DMS153 (cell line): ENCODE measurements at places on chromosomes 2 and 18.

DNA sequence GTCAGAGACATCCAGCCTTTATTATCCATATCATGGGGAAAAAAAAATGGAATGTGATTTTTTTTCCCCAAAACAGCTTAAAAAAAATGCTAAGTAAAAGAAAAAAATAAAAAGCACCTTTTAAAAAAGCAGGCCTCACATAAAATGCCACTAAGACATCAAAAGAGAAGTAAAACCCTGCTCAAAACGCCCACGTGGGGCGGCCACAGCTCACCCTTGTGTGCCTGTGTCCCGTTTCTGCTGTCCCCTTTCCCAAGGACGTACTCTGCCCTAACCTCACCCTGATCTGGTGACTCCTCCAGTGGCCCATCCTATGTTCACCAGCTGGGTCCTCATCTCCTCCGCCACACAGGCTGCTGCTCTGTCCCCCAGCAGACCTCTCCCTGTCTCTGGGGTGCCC lies 125.4 kb downstream of the NEDD4L start:
- no peak for DNase-seq

DNA sequence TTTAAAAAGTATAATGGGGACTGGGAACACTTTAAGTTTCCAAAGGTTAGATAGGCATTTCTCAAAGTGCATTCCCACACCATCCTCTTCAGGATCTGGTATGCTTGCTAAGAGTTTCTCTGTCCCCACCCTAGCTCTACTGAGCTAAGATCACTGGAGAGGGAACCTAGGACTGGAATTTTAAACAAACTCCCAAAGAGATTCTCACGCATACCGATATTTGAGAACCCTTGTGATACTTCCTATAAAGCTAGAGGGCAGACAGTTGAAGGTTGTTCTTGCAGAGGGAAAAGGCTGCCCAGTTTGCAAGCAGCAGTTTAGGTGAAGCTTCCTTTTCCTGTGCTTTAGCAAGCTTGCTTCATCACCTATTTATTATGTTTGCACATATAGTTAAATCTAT lies 3.6 kb downstream of the CNRIP1 start:
- no peak for DNase-seq

GRCh38 chr18:67508146-67508545 lies 8.4 kb downstream of the DSEL start:
- DNase-seq: no peak

GRCh38 chr2:200829258-200829655 lies 17.5 kb downstream of the BZW1 start:
- no peak for DNase-seq

DNA sequence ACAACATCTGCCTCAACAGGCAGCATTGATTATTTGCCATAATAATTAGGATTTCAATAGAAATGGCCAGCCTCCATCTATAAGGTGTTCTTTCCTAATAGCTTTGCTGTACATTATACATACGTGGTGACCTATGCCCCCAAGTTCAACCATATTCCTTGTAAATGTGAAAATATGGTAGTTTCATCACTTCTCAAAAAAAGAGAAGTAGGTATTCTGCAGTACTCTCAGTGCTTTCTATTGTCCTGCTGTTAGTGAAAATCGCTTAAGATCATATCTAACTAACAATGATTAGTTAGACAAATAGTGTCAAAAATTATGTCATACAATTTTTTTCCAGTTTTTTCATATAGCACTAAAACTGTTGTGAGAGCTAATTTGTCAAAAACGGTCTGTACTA lies 79.6 kb downstream of the SLC4A10 start:
- no peak for DNase-seq

DNA sequence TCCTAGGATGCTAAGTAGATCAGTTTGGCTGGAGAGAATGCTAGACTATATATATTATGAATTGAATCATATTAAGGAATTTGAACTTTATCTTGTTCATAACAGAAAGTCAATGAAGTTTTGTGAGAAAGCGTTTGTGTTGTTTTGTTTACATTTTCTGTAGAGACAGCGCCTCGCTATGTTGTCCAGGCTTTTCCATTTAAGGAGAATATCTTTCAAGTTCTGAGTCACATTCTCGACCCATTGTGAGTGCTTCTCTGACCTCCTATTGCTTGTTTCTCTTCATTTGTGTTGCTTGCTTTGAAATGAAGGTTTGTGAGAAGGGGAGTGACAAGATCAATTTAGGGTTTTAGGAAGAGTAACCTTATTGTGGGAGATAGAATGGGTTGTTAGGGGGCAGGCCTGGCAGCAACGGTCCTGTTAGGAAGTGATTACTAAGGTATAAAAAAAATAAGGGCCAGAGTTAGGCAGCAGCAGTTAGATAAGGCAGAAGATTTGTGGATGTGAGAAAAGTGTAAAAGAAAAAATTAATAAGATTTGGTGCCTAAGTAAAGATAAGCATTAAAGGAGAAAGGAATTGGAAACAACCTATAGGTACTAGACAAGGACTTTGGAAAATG lies 47.6 kb upstream of the ACVR1 start:
- no peak for DNase-seq

GRCh38 chr18:37313624-37314023 lies 252.0 kb downstream of the CELF4 start:
- no peak for DNase-seq

GRCh38 chr18:63511285-63511684 lies 30.9 kb upstream of the SERPINB12 start:
- DNase-seq: peak; percentile 12

GRCh38 chr18:42446195-42446594 lies 491.2 kb downstream of the PIK3C3 start:
- DNase-seq: no peak

DNA sequence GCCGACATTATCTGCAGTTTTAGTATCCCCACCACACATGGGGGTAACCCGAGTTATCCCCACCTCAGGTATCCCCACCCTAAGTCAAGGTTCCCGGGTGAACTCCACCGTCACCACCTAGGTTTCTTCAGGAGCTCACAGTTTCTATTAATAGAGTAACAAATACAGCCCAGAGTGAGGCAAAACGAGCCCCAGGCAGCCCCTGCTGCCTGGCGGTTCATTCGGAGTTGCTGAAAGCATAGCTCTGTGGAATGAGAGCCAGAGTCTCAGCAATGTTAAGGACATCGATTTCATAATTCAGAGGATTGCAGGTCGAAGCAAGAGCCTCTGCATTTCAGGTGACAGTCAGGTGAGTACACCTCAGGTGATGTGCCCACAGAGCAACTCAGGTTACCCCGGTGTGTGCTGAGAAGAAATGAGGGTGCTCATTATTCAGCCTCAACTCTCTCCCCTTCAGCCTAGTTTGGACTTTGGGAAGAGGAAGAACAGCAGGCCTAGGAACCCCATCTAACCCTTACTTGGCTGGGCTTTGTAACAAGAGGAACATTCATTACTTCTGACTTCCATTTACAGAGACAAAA lies 10.7 kb downstream of the SATB2 start:
- DNase-seq: no peak

- DNase-seq: peak; percentile 27
Observed at GRCh38 chr18:35467624-35468016, 30.1 kb downstream of the INO80C start.

GRCh38 chr2:122863532-122863931 lies 1108.1 kb downstream of the TSN start:
- DNase-seq: no peak

DNA sequence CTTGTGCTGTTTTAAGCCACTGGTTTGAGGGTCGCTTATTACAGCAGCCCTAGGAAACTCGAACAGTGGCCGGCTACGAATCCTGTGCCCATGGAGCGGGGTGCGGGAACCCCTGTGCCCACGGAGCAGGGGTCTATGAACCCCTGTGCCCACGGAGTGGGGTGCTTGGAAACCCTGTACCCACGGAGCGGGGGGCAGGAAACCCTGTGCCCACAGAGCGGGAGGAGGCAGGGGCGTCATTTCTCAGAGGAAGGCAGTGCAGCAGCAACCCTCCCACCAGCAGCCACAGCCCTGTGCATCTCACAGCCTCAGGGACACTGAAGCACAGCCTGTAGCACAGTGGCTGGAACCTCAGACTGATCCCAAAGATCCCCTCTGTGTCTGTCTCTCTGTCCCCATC lies 34.2 kb upstream of the GPC1 start:
- no peak for DNase-seq

DNA sequence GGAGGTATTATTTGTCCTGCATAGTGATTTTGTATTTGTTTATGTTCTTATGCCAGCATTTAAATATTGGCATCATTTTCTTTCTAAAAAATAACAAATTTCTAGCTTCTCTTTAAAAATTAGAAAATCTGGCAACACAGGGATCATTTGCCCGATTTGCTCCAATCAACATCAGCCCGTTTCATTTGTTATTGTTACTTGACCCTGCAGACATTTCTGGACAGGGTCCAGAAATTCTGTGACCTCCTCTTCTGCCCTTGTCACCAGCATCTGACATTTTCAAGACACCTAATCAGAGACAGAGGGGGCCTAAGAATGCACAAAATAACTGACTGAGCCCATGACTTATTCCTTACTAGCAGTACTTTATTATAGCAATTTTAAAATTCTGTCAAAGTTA lies 253.3 kb downstream of the MREG start:
- DNase-seq: no peak

DNA sequence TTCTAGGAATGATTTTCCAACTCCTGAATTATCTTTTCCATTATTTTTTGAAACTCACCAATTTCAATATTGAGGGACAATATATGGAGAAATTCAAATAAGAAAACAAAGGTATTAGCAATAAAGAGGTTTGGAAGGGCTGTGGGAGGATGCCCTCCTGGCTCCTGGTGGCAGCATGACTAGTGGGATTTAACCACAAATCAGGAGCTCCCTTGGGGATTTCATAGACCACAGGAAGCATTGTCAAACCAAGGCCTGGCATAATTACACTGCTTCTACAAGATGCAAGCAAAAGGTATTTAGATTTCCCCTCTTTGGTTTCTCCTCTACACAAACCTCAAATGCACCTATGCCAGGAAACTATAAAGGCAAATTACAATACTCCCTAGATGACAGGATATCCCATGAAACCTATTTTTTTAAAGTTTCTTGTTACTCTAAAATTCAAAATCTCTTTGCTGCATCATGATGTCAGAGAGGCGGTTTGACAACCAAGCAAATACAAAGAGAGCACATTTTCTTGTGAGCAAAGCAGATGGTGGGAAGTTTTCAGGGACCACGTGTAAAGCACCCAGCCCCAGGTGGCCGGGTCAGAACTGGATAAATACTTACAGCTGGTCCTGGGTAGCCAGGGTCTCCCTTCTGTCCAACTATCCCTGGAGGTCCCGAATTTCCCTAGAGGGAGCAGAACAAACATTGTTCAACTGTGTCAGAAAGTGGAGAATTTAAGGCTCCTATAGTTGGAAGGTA lies 67.9 kb downstream of the COL6A3 start:
- DNase-seq: peak; percentile 5

GRCh38 chr2:39228413-39229209 lies 15.2 kb downstream of the CDKL4 start:
- DNase-seq: no peak

DNA sequence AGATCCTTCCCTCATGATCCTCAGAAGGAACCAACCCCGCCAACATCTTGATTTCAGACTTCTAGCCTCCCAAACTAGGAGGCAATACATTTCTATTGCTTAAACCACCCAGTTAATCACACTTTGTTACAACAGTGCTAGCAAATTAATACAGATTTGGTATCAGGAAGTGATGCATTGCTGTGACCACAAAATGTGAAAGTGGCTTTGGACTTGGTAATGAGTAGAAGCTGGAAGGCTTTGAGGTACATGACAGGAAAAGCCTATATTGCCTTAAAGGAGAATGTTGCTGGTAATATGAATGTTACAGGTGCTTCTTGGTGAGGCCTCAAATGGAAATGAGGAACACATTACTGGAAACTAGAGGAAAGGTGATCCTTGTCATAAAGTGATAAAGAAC lies 260.3 kb downstream of the SATB2 start:
- DNase-seq: no peak

DNA sequence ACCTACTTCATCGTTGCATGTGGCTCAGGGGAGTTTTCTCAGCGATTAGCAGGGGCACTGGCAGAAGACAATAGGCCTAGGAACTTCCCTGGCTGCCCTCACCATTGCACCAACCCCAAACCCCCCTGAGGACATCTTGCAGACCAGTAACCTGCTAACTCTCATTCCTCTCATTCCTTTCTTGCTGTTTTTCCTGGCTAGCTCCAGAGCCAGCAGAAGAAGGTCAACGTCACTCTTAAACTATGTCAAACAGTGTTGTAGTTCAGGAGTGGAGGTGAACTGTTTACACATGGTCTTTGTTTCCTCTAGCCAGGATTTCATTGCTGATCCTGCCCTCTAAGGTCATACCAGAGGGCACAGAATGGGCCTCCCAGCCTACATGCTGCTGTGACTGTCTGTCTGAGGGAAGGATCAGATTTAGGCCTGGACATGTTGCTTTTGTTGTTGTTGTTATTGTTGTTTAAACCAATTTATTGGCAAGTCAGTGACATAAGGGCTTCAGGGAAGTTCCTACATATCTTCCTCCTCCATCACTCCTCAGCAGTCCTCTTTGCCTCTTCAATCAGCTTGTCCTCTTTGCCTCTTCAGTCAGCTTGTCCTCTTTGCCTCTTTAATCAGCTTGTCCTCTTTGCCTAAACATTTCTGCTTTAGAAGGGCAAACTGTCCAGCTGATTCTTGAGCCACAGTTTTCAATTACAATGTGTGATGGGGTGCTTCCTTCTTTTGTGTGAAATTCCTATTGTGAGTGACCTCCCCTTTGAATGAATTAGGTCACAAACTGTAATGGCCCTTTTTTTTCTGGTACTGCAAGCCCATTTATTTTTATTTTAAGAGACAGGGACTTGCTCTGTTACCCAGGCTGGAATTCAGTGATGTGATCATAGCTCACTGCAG lies 471.9 kb upstream of the TNP1 start:
- no peak for DNase-seq

DNA sequence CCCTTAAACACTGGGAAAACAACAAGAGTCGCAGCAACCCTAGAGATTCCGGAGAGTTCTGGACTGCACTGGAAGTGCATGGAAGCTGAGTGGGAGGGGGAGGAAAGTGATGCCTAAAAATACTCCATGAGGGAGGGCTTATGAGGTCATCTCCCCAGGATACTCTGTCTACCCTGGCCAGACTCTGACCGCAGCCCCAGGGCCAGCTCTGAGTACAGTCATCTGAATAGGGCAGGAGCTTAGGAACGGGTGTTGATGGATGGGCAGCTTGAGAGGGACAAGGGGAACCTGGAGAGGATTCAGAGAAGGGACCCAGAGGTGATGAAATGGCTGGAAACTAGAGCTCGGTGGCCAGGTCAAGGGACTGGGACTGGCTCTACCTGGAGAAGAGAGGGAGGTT lies 79.3 kb upstream of the IGFBP5 start:
- DNase-seq: no peak

GRCh38 chr18:22698711-22699110 lies 234.4 kb upstream of the RBBP8 start:
- DNase-seq: no peak

GRCh38 chr2:25314514-25315315 lies 27.0 kb downstream of the DNMT3A start:
- DNase-seq: peak; percentile 60

- DNase-seq: no peak
Observed at GRCh38 chr2:75459565-75460310, 101.0 kb downstream of the EVA1A start.

- DNase-seq: no peak
Observed at GRCh38 chr2:68435615-68436014, 31.5 kb downstream of the FBXO48 start.

GRCh38 chr2:24840962-24841945 lies 48.0 kb downstream of the CENPO start:
- no peak for DNase-seq

- DNase-seq: no peak
Observed at GRCh38 chr18:74082742-74083556, 64.7 kb downstream of the FBXO15 start.

- DNase-seq: no peak
Observed at GRCh38 chr2:23713351-23713750, 213.6 kb downstream of the ATAD2B start.

- DNase-seq: no peak
Observed at GRCh38 chr18:11324956-11325882, 175.8 kb upstream of the PIEZO2 start.

GRCh38 chr18:36724591-36725001 lies 104.2 kb downstream of the TPGS2 start:
- no peak for DNase-seq
